ENCODE measurements at places on chromosomes 6 and 20. TPM values are rescaled to one million over a fixed set of nuclear protein-coding genes. Genes with fewer than 3 reads are reported as not detected.

DNA sequence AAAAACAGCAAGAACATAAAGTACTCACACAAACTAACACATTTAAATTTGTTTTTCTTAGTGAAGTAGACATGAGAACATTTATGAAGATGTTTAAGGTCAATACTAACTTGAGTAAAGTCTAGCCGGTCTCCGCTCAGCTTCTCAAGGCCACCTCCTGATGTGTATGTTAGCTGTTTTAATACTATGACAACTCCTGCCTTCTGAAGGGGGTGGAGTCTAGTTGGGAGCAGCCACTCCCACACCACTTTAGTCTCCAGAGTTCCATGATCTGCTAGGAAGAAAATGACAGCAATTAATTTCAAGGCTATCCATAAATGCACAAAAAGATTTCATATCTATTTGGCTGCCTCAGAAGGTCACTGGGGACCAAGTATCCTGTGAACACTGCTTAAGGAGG, at the start of gene GSTA3:
Gene GSTA3, minus strand, starts transcription at position 168 of the 400 bp plus-strand sequence. CDS start 3,864 bp downstream, outside the sequence.
- no peak for DNase-seq

DNA sequence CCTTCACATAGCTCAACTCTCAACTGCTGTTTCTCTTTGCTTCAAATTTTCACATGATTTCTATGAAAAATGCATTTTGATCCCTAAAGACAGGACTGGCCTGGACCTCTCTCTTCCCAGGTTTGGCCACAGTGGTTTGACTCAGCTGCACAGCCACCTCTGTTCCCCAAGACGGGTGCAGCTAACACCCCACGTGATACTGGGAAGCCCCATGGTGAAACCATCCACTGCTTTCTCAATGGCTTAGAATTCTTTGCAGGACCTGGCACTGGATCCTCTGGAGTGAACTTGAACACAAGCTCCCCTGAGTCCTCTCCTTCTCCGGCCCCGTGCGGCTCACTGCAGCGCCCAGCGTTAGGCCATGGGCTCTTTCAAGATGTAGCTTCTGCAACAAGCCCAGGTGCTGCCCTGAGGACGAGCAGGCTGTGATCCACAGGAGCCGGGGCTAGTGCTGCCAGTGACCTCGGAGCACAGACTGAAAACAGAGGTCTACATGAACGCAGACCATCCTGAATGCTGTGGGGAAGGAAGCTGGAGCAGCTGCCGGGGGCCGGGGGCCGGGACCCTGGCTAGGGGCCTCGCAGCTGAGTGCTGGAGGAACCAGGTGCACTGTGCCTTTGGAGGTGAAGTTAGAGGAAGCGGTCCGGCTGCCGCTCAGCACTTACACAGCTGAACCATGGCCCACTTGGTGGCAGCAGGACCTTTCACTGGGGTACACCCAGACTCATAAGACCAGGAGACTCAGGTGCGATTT, 58.8 kb upstream of the MPC1 start:
- no peak for DNase-seq

- no peak for DNase-seq
These were observed 44.6 kb downstream of the PEX7 start for GRCh38 chr6:136866872-136867416.

- DNase-seq, result no peak
These were observed 76.5 kb upstream of the TSHZ2 start for GRCh38 chr20:52895701-52896100.

DNA sequence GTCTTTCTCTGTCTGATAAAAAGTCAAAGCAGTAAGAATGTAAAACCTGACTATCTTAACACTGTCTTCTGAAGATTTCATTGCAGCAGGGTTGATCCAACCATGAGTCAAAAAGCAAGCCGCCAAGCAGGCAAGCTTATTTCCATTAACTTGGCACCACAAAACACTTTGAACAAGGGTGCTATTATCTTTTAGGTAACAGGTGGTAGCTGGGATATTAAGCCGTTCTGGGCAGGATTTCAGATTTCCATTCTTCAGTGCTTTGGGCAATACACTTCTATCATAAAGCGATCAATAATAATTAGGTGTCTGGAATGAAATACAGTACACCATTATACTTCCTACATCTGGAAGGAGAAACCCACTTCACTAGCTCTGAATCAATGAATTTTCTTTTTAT, 181.9 kb downstream of the TBC1D7 start:
- no peak for DNase-seq

GRCh38 chr6:106702451-106703110, 73.2 kb downstream of the QRSL1 start:
- DNase-seq, result no peak

- DNase-seq, result no peak
These were observed 158.1 kb downstream of the SOX4 start for GRCh38 chr6:21751608-21752007.

- no peak for DNase-seq
These were observed 108.7 kb downstream of the FOXA2 start for GRCh38 chr20:22475662-22476061.

GRCh38 chr20:43507150-43508080, at the start of gene L3MBTL1:
TSS of gene L3MBTL1 (plus strand) at chr20:43507697. CDS start at chr20:43513504, 5,807 bp downstream.
- DNase-seq, result peak; percentile 43

GRCh38 chr20:41811456-41811855, 193.3 kb upstream of the CHD6 start:
- DNase-seq, result no peak

- no peak for DNase-seq
These were observed 396.2 kb upstream of the SLC35B3 start for GRCh38 chr6:8831366-8832152.

DNA sequence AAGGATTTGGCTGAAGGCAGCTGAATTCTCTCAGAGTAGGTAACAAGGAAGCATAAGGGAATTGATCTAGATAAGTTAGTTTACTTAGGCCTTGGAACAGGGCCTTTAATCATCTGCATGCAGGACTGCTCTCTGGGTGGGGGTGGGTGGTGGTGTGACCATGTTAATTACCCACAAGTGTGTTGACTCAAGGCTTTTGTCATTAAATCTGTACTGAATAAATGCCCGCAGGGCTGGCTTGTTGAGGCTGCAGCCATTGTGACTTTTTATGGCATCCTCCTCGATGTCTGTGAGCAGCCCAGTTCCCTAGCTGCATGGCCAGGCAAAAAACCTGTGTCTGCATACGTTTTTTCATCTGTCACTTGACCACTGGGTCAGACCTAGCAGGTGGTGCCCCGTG, 63.5 kb upstream of the ASCC3 start:
- no peak for DNase-seq

DNA sequence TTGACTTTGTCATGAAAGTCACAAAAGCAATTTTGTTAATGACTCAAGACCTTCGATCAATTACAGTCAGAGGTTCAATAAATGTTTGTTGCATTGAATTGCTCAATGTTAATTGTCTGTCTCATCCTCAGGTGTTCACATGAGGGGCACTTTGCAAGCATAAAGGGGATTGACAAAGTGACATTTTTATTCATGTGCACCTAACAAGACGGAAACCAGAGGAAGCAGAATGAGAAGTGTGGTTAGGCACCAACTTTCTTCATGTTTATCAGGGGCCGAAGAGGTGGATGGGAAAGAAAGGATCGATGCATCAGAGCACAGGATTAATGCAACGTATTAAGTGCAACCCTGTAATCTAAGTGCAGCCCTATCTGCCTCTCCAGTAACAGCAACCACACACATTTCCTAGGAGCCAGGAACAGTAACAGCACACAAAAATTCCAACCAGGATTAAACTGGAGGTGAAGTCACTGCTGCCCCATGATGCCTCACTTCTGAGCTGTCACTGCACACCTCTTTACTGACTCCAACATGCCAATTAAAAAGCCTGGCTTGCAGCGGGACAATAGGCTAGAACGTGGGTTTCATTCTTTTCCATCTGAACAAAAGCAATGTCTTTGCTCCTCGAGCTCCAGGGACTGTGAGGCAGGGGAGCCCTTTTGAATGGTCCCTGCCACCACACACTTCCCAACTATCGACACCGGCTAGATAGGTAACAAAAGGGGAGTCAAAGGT, 262.7 kb downstream of the CD83 start:
- DNase-seq, result no peak

DNA sequence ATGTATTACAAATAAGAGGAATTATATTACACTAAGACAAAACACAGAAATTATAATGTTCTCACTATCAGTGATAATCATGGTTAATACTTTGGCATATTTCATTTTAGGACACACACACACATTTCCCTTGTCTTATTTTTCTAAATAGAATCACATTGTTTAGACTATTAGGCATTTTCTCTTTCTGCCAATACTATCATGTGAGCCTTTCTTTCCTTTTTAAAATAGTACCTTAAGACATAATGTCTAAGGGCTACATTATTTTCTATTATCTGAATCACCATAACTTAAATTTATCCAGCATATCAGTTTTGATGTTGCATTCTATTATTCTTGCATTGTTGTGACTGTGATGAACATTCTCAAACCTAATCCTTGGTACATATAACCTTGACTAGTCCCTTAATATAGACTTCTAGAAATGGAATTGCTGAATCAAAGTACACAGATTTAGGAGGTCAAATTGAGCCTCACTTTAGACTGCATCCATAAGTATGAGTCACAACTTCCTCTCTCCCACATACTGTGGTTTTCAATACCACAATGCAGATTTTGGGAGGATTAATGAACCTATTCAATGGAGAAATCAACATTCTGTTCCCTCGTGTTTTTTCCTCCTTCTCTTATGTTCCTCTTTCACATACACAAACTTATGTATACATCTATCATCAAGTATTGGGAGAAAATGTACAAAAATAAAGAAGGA, 212.6 kb downstream of the MOXD1 start:
- DNase-seq, result no peak

DNA sequence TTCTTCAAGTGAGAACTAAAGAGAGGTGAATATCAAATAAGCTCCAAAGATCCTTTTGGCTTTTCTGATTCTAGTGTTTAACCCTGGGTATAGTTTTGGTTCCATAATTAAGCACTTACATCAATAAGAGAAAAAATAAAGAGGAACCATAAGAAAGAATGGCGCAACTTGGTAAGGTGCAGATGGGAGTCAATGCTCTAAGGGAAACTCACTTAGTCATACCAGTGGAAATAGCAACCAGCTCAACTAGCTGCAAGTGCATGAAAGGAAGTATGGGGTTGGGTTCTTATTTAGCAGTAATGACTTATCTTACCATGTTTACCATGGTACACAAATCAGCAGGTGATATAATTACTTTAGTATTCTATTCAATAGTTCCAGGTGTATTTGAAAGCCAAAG, 296.5 kb upstream of the RUNX2 start:
- DNase-seq, result no peak

DNA sequence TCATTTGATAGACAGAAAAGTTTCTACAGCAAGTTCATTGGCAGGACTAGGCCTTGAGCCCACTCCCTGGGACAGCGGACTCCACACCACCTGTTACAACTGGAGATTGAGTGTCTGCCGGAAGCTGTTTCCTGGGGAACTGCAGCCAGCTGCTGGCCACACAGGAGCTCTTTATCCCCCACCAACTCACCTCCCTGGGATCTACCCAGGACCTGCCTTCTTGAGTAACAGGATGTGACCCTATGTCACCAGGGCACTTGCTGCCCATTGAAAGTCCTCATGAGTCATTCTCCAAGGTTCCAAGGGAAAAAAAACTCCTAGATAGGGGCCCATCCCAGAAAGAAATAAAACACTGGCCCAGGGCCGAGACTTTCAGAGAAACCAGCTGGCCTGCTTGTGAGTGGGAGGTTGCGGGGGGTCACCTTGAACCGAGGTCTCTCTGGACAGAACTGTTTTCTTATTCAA, 37.4 kb upstream of the SLC9A8 start:
- DNase-seq, result peak; percentile 80

DNA sequence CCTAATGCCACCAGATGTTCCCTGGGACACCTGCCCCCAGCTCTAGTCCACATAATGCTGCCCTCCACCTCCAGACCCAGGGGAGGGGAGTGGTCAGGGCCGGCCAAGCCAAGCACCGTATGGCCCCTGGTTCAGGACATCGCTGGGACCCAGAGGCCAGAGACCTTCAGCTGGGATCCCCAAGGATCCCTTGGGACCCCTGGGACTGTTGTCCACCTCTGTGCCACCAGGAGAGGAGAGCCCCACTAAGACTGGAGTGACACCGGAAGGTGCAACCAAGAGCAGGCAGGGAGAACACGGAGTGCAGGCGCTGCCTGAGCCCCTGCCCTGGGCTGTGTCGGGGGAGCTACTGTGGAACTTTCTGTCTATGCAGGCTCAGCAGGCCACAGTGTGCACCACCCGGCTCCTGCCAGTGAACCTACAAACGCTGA, 43.6 kb downstream of the CTCFL start:
- no peak for DNase-seq

DNA sequence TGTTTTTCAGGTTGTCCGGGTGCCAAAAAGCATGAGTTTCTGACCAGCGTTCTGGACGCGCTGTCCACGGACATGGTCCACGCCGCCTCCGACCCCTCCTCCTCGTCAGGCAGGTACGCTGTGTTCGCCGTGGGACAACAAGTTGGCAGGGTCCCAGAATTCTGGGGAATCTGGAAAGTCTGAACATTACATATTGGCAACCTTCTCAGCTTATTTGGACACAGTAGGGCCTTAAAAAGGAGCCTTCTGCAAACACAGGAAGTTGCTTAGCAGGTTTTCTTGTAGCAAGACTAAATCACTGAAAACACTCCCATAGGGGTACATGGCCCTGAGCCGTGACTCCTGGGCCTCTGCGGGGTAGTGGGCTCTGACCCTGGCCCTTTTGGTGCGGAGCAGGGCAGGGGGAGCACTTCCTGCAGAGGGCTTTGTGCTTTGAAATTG, 209.7 kb downstream of the SMOC2 start:
- no peak for DNase-seq

- DNase-seq, result peak; percentile 68
These were observed 67.5 kb downstream of the ELOVL2 start for GRCh38 chr6:10976571-10976970.

Gene LMBRD1
- total RNA-seq, result 51.6 TPM

Gene RAET1E
- total RNA-seq, result 2.8 TPM

Gene SLC32A1
- total RNA-seq, result not detected

Gene HLA-DQA2
- not detected for total RNA-seq

Gene TFAP2C
- 1.6 TPM for total RNA-seq

Gene BNIP5
- not detected for total RNA-seq

Gene LST1
- total RNA-seq, result not detected

Gene KIAA1755
- total RNA-seq, result 1.2 TPM

Gene ADAT2
- total RNA-seq, result 3.0 TPM

Gene MYB
- total RNA-seq, result 1.5 TPM

Gene MEI4
- not detected for total RNA-seq

Gene ZBP1
- total RNA-seq, result not detected

Gene DDO
- total RNA-seq, result 0.89 TPM

Gene PRRT1
- total RNA-seq, result not detected

Gene MLN
- not detected for total RNA-seq

Gene ZGPAT
- 23.9 TPM for total RNA-seq

Gene GPR63
- 0.10 TPM for total RNA-seq

Gene ELOVL4
- total RNA-seq, result 0.20 TPM

Gene FAM83C
- not detected for total RNA-seq

All from MG63 (cell line).